Fibroblast of the aortic adventitia (primary cell): ENCODE measurements at places on chromosomes 11 and 22.
A peak's percentile ranks its signal among the peaks of the same experiment; 100 is the strongest.

GRCh38 chr11:65388731-65389130, 2.3 kb downstream of the FRMD8 start:
- no peak for DNase-seq

- DNase-seq, result peak; percentile 47
These were observed 108.7 kb upstream of the PITPNB start for GRCh38 chr22:28027453-28028448.

GRCh38 chr11:57566905-57567514, 462 bp downstream of the UBE2L6 start:
- peak; percentile 17 for DNase-seq

DNA sequence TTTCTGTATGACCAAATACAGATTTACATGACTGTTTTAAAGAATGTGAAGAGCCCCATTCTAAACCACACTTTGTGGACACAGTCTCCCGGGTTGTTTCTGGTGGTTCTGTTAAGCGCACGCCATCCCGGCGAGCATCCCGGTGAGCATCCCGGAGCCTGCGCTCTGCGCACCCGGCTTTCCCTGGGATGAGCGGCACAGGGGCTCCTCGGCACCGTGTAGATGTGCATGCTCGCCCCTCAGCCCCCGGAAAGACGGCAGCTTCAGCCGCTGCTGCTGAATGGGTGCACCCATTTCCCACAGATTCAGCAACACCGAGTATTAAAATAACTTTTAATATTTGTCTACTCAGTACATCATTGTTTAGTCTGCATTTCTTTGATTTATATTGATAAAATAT, 36.0 kb downstream of the GLB1L2 start:
- DNase-seq, result no peak

DNA sequence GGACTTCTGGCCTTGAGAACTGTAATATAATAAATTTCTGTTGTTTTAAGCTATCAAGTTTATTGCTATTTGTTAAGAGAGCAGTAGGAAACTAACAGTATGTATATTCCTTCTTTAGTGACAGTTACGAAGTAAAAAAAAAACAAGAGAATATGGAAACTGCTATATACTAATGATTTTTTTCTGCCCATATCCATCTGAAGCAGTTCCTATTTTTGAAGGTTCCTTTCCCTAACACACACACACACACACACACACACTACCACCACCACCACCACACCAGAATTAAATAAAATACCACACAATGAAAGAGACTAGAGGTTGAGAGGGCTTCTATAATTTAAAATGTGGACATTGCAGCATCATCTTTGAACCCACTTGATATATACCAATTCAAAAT, 44.4 kb upstream of the CARD18 start:
- DNase-seq, result no peak

DNA sequence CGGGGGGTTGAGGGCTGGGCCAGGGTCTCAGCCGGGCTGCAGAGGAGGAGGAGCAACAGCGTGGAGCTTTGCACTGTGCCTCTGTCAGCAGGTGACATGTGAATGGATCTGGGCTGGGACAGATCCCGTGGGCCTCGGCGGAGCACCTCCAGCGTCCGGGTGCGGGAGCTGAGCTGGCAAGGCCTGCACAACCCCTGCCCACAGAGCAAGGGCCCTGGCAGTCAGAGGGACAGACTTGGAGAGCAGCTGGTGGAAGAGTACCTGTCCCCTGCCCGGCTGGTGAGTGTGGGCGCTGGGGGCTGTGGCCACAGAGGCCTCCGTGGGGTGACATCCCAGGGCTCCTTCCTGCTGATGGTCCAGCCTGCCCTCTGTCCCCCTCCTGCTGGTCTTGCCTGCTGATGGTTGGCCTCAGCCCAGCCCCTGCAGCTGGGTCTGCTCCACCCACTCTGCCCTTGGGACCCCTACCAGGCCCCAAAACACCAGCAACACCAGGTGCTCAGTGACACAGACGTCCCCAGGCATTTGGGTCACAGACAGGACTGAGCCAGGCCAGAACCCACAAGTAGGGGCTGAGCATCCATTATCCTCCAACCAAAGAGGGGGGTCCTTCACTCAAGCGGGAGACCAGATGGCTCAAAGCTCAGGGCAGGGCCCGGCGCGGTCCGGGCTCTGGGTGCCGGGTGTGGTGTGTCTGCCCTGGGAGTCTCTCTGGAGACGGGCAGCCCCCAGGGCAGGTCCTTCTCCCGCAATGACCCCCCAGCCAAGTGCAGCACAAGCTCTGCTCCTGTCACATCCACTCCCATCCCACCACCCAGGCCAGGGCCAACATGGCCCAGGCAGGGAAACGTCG, 3.5 kb downstream of the LRRC56 start:
- DNase-seq, result no peak

GRCh38 chr11:65489706-65490320, 9.0 kb upstream of the MALAT1 start:
- peak; percentile 66 for DNase-seq

DNA sequence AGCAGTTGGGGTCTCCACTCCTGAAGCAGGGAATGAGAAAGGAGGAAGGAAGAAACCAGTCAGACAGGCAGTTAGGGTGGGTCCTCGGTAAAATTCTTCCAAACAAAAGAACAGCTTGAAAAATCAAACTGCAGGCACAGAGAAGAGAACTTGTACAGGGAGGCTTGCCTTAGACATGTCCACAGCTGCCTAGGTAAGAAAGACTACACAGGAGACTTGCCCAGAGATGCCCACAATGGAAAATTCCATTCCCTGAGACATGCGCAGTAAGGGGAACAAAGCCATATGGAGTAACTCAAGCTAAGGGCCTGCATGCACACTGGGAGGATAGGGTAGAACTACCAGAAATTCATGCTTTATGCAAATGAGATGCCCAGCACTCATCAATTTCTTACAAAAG, 9.8 kb downstream of the KCNJ11 start:
- DNase-seq, result no peak

DNA sequence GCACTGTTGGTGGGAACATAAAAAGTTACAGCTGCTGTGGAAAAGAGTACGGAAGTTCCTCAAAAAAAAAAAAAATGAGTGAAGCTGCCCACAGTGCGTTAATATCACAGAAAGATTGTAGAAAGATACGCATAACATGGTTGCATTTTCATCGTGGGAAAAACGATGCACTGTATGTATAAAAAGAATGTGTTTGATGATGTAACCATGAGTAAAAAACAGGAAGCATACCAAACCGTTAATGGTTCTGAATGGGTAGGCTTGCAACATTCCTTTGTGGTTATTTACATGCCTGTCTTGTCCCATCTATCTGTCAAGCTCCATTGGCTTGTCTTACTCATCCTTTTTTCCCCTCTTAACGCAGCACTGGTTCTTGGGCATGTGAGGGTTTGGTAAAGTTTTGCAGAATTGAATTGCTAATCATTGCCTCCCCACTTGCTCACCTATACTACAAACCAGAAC, 33.8 kb upstream of the DKK3 start:
- peak; percentile 74 for DNase-seq

- no peak for DNase-seq
These were observed 183.9 kb downstream of the CEP164 start for GRCh38 chr11:117511483-117511930.

GRCh38 chr11:40170078-40170477, 1289.4 kb downstream of the LRRC4C start:
- DNase-seq, result no peak

DNA sequence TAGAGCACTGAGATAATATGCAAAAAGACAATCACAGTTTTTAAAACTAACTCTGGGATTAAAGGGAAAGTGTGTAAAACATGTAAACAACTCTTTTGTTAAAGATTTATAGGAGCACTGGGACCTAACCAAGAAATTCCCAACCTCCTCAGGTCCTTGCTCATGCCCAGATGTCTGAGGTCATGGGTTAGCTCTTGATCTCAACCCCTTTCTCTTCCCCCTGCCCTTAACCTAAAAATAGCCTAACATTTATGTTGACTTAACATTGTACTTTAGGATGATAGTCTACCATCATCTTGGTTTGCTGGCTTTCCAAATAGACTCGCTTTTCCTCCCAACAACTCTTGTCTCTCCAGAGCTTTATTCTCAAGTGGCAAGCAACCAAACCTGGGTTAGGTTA, 258.2 kb upstream of the FAT3 start:
- no peak for DNase-seq

DNA sequence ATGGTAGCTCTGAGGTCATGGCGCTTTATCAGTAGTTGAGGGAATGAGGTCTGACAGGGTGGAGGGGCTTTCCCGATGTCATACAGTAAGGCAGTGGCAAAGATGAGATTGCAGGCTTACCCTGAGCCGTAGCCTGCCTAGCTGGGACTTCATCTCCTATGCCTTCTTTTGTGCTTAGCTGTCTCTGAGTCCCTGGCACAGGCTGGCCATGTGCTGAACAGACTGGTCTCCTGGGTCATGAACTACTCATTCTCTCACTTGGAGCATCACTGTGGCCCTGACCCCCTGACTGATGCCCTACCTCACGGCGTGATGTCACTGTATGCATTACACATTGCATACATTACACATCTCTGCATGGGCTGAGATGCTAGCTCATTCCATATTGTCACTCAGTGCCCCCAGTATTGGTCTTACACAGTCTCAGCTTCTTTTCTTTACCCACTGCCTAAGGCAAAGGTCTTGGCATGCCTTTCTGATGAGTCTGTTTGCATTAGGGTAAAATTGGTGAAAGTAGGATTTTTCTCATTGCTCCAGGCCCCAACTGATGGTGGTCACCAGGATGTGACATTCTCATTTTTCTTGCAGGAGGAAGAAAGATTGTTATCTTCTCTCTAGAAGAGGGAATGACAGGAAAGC, 389.4 kb upstream of the CADM1 start:
- no peak for DNase-seq

DNA sequence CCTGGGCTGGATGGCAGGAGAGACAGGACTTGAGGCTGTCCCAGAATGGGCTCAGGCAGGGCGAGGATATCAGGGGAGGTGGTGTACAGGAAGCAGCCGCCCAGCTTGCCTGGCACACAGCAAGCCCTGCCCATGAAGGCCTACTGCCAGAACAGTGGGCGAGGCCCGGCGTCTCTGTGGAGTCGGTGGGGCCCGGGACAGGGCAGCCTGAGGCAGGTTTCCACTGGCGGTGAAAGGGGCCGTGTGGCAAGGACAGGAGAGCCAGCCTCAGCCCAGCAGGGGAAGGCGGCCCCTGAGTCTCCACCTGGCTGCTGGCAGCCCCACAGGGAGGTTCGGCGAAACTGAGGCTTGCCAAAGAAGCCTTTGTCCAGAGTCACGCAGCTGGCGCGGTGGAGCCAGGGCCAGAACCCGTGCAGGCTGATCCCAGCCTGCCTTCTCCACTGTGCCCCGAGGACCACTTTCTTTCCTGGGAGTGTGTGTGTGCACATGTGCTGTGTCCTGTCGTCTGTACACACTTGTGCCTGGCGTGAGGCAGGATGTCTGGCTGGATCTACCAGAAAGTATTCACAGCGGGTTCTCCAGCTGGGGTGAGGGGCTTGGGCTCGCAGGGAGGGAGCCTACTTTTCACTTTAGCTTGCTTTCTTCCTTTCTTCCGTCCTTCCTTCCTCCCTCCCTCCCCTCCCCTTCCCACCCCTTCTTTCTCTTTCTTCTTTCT, 1.2 kb downstream of the TSPO start:
- DNase-seq, result peak; percentile 56

- no peak for DNase-seq
These were observed 658 bp downstream of the C11orf71 start for GRCh38 chr11:114399490-114400215.

DNA sequence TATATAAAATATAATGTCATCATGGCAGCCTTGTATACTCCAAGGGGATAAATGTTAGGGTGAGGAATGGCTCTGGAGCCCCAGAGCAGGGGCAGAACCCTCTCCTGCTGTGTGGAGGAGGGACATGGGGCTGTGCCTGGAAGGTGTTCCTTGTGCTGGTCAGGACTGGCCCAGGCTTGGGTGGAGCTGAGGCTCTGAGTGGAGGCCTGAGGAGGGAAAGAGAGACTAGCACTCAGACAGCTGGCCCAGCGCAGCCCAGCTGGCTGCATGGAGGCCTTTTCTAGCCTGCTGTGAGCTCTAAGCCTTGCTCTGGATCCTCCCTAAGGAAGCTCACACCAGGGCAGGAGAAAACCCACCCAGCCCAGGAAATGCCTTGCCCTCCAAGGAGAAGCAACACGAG, 113.5 kb downstream of the RRAS2 start:
- DNase-seq, result no peak

- DNase-seq, result no peak
These were observed 49.1 kb upstream of the MTNR1B start for GRCh38 chr11:92920331-92920730.

DNA sequence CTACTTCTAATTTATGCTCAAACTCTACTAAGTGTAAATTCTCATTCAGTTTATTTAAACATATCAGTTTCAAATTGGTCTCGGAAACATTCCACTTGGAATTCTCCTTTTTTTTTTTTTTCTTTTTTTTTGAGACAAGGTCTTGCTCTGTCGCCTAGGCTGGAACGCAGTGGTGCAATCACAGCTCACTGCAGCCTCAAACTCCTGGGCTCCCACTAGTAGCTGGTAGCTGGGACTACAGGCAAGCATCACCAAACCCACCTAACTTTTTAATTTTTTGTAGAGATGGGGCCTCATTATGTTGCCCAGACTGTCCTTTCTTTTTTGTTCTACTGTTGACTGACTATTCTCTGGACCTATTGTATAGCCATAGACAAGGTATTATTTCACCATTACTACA, 33.3 kb upstream of the CCDC81 start:
- DNase-seq, result no peak

DNA sequence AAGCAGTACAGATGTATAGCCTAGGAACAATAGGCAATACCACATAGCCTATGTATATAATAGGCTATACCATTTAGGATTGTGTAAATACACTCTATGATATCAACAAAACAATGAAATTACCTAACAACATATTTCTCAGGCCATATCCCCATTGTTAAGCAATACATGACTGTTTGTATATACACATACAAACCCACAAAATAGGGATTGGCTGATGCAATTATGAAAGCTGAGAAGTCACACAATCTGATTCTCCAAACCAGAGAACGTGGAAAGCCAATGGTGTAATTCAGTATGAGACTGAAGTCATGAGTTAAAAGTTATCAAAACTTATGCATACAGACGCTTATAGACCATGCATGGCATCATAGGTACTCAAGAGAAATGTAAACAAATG, 700.1 kb upstream of the RAG2 start:
- DNase-seq, result no peak

DNA sequence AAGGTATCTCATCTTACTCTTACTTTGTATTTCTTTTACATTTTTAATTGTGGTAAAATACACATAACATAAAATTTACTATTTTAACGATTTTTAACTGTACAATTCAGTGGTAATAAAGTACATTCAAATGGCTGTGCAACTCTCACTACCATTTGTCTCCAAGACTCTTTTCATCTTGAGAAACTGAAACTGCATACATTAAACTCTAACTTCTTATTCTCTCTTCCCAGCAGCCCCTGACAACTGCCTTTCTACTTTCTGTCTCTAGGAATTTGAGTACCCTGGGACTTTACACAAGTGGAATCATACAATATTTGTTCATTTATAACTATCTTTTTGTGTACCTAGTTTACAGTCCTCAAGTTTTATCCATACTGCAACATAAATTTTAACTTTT, 725.8 kb upstream of the KIRREL3 start:
- no peak for DNase-seq

- no peak for DNase-seq
These were observed 38.2 kb downstream of the CD6 start for GRCh38 chr11:61009392-61010275.
